ENCODE measurements at places on chromosomes 2 and 18.

DNA sequence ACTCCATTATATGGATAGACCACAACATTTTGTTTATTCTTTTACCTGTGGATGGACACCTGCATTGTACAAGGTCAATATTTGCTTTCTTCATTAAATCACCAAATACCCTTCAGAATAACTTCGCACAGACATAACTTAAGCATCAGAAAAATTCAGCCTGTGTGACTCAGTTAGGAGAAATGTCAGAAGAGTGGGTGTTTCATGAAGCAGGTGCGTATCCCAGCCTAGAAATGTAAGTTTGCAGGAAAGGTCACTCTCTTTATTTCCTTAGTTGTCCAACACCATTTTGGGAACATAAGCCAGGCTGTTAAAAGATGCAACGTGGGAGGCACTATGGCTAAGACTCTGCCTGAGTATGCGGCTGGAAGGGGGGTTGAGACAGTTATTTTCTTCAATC, 48.6 kb upstream of the FHL2 start:
- no peak for DNase-seq

GRCh38 chr18:77539860-77540259, 290.2 kb downstream of the GALR1 start:
- DNase-seq: no peak

DNA sequence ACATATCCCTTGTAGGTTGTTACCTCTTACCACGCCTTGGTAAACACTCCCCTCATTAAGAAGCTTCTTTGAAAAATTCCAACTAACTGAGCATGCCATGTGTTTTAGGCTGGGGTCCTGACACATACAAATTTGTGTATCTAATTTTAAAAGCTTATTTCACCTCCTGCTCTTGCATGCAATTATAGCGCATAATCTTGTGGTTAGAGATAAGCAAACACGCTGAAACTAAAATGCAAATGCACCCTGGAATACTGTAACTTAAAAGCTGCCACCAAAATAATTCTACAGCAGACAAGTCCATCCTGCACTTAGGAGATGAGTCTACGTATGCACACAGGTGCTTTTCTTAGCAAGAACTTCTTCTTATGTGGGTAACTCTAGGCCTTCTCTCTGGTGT, 990.2 kb downstream of the TSN start:
- DNase-seq: no peak

GRCh38 chr2:190843890-190844699, 36.5 kb upstream of the GLS start:
- peak; percentile 47 for DNase-seq

DNA sequence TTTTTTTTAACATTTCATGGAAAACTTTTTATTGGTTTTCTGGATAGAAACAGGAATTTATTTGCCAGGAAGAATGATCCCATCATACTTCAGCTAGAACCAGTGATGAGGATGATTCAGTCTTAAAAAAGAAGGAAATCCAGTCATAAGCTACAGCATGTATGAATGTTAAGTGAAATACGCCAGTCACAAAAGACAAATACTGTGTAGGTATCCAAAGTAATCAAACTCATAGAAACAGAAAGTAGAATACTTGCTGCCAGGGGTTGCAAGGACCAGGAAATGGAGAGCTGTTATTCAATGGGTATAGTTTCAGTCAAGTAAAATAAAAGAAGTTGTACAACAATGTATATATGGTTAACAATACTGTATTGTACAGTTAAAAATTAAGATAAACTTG, 21.3 kb downstream of the PSME4 start:
- DNase-seq: no peak

DNA sequence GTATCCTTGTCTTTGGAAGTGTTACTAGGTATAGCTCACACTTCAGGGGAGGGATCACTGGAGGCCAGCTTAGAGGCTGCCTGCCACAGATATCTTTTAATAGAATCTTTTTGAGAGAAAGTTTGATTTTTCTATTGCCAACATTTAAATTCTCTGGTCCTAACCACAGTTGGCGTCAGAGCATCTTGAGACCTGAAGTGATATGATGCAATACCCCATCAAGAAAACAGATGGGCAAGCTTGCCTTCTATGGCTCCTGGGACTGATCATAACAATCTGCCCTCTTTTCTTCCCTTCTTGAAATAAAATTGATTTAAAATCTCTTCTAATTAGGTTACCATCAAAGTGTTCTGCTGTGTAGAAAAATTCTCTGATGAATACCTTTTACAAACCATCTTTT, 105.5 kb upstream of the ACKR3 start:
- no peak for DNase-seq

DNA sequence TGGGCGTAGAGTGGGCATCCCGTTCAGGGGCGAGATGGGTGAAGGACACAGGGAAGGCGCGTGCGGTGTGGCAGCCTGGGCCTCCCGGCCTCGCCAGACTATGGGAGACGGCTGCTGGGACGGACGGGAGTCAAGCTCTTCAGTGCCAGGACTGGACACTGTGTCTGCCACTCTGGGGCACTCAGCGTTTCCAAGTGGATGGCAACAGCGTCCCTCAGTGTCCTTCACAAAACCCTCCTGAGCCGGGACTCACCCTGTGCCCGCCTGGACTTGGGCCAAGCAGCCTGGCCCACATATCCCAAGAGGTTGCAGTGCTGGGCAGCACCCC, 16.3 kb upstream of the BOK start:
- DNase-seq: no peak

- no peak for DNase-seq
Observed at GRCh38 chr2:218026244-218026643, 23.4 kb upstream of the TNS1 start.

DNA sequence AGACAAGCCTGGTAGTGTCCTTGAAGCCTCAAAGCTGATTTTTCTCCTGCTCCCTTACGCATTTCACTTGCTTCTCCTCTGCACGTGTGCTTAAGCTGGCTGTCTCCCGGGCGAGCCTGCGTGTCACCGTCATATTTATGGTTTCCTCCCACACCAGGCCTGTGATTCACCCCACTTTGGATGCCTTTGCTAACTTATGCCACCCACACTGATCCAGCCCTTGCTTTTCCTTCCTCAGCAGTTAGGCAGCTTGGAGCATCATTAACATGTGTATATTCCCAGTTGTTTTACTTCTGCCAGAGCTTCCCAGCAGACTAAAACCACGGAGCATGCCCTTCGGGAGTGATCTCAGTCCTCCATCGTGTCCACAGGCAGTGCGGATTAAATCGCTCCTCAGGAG, 2.2 kb downstream of the ST3GAL5 start:
- DNase-seq: no peak

DNA sequence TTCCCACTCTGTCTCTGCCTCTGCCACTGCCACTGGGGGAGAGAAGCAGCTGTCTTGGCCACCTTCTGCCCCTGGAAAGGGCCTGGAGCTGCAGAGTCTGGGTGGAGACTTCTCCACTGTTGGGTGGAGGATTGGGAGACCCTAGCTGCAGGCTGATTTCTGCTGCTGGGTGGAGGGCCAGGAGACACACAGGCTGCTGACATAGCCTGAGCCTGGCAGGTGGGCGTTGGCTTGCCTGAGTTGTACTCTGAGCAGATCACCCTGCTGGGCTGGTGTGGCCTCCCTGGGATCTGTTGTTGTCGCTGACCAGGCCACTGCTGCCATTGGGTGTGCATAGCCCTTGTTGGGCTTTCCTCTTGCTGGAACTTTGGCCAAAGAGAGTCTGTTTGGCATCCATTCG, 64.3 kb downstream of the ARHGEF4 start:
- DNase-seq: no peak

GRCh38 chr2:172950565-172950964, 125.1 kb upstream of the MAP3K20 start:
- DNase-seq: no peak

GRCh38 chr2:47516360-47517104, 113.6 kb downstream of the MSH2 start:
- no peak for DNase-seq

GRCh38 chr2:216023055-216023648, 9.8 kb upstream of the MREG start:
- no peak for DNase-seq

GRCh38 chr18:31155498-31155897, 7.2 kb downstream of the DSC1 start:
- DNase-seq: no peak
